Effector memory CD8-positive, alpha-beta T cell (primary cell): ENCODE measurements at places on chromosomes 6 and 20.

- no peak for DNase-seq
Observed at GRCh38 chr6:137086031-137086430, 41.3 kb upstream of the IL20RA start.

DNA sequence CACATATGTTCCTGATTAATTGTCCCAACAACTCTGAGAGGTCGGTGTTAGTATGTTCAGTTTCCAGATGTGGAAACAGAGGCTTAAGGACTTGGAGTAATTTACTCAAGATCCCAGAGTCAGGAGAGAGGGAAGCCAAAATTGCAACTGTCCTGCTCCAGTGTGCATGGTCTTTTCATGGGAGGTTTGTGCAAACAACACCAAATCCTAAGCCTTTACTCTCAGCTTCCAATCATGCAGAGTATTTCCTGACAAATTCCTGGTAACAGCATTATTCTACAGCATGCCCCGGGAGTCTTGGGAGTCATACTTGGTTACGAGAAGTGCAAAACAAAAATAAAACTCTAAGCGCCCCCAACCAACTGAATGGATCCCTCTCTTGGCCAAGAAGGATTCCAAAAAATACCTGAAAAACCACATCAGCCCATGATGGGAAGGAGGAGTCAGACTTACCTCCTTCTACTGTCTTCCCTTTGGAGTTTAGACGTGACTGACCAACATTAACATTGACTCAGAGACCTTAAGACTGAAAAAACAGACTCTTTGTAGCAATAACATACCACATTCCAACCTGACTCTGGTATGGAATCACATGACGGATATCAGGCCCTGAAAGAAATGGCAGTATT lies 30.8 kb upstream of the PPP1R3G start:
- no peak for DNase-seq

- DNase-seq = no peak
Observed at GRCh38 chr6:79066330-79066729, 11.7 kb downstream of the PHIP start.

GRCh38 chr20:55158446-55158845 lies 683.1 kb downstream of the DOK5 start:
- no peak for DNase-seq

GRCh38 chr6:109450801-109451200 lies 4.8 kb downstream of the MICAL1 start:
- DNase-seq = no peak

- no peak for DNase-seq
Observed at GRCh38 chr6:97077380-97077779, 152.9 kb downstream of the KLHL32 start.

- no peak for DNase-seq
Observed at GRCh38 chr6:111789598-111789997, 83.7 kb downstream of the FYN start.

- DNase-seq = no peak
Observed at GRCh38 chr6:130959951-130960350, 103.1 kb downstream of the EPB41L2 start.

- DNase-seq = no peak
Observed at GRCh38 chr6:111661541-111662061, 55.9 kb upstream of the TRAF3IP2 start.

- peak; percentile 14 for DNase-seq
Observed at GRCh38 chr6:14066782-14067406, 50.7 kb upstream of the CD83 start.

DNA sequence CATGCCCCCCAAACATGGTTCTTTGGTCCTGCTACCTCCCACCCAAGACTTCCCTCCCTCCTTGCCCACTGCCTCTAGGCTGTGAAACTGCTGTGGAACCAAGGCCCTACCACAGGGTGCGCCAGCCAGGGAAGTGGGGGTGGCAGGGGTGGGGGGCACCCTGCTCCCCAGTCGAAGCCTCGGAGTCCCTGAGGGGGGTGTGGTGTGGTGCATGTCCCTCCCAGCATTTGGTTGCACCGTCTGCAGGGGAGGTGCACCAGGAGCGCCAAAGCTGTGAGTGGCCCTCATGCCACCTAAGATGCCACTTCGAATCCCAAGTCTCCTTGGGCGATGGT lies 1.8 kb downstream of the RGS19 start:
- no peak for DNase-seq

DNA sequence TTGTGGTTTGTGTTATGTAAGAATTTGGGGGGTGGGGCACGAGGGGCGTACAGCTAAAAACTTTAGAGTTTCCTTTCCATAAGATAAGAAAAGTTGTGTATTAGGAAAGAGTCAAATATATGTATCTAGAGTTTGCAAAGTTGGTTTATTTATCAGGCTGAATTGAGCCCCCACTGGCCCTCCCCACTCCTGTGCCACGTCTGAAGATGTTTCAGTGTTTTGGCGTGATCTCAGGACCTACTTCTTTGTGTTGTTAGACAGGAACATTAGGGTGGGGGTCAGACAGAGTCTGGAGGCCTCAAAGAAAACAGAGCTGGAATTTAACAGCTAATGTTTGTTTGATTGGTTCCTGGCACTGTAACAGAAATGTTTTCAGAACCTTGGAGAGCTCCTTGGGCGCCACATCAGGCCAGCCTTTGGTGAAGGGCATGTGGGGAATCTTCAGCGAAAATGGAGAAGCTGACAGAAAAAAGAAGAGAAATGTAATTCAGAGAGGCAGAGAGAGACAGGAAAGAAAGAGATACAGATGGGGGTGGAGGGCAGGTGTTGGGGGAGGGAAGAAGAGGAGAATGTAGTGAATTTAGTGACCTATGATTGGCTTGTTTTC lies 674 bp downstream of the NRSN1 start:
- no peak for DNase-seq

- no peak for DNase-seq
Observed at GRCh38 chr20:41360831-41361756, 5.5 kb downstream of the EMILIN3 start.

DNA sequence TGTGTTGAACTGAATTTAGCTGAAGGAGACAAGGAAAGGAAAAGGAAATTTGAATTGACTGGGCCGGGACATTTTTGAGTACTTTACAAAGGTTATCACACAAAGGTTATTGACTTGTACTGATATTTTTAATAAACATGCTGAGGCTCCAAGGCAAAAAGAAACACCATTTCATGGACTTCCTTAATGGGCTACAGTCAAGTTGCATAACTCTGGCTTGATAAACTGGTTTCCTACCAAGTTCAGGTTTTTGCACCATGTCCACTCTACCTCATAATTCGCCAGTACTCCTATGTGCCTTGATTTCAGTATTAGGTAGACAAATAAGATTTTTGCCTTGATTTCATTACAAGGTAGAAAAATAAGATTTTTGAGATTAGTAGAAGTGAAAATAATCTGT lies 65.8 kb upstream of the FUT9 start:
- no peak for DNase-seq

GRCh38 chr6:43943099-43943766 lies 173.2 kb downstream of the VEGFA start:
- DNase-seq = no peak

DNA sequence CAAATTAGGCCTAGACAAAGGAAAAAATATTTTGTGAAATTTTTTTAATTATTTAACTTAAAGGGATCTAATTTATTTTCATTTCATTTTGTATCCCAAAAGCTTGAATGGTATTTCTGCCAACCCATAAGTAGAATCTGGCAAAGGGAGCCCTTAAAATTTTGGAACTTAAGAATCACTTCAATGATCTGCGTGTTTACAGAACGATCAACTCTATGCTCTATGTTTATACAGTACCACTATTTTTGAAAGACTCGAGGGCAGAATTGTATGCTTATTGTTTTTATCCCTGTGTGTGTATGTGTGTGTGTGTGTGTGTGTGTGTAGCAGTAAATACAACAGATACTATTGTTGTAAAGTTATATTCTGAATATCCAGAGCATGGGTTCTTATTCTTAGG lies 39.2 kb downstream of the METTL24 start:
- DNase-seq = no peak

GRCh38 chr6:92047860-92048259 lies 1371.5 kb downstream of the EPHA7 start:
- no peak for DNase-seq

DNA sequence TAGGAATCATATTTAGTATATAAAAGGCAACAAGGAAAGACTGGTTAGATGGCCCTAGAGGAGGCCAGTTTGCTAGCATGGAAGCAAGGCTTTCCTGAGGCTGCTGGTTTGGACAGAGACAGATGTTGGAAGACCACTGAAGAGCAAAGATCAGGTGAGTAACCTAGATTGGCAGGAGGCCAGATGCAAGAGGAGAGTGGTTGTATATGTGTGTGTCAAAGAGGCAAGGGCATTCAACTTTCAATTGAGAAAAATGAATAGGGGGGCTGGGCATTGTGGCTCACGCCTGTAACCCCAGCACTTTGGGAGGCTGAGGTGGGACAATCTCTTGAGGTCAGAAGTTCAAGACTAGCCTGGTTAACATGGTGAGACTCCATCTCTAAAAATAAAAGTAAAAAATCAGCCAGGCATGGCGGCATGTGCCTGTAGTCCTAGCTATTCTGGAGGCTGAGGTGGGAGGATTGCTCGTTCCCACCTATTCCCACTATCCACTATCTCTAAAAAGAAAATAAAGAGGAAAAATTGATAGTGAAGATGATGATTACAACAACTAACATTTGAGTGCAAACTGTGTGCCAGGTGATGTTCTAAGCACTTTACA lies 79.8 kb downstream of the PRDM1 start:
- no peak for DNase-seq

- DNase-seq = no peak
Observed at GRCh38 chr6:35044761-35045421, 96.2 kb downstream of the TCP11 start.

- no peak for DNase-seq
Observed at GRCh38 chr6:128499079-128499731, 21.2 kb downstream of the PTPRK start.

- DNase-seq = no peak
Observed at GRCh38 chr6:71463061-71463460, 174.4 kb downstream of the OGFRL1 start.

DNA sequence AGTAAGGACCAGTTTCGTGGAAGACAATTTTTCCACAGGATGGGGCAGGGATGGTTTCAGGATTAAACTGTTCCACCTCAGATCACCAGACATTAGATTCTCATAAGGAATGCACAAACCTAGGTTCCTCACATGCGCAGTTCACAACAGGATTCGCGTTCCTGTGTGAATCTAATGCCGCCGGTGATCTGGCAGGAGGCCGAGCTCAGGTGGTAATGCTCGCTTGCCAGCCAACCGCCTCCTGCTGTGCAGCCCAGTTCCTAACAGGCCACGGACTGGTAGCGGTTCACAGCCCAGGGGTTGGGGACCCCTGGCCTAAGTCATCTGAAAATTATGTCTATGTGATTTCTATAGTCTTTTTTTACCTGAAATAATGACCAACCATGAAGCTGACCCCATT lies 217.5 kb downstream of the TMEM200A start:
- no peak for DNase-seq

GRCh38 chr20:33693741-33694638 lies 7.8 kb upstream of the E2F1 start:
- no peak for DNase-seq

GRCh38 chr6:132289756-132290155 lies 111.5 kb downstream of the MOXD1 start:
- DNase-seq = no peak

GRCh38 chr6:35790683-35791082 lies 6.4 kb downstream of the CLPS start:
- no peak for DNase-seq

DNA sequence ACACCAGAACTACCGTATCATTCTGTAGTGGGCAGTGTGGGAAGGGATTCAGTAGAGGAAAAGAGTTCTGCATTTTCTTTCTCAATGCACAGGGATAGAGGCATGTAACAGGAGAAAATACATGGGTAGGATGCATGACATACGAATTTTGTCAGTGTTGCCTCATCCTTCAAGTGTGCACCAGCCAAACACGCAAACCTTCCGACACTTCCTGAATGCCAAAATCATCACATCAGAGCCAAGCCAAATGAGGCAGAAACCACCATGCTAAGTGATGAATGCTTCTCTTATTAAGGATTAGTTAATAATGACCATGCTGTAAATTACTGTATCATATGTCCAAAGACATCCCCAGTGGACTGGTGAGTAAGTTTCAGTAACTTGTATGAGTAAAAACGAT lies 27.3 kb downstream of the RAMACL start:
- no peak for DNase-seq

GRCh38 chr6:143642403-143642802 lies 35.4 kb upstream of the PHACTR2 start:
- DNase-seq = no peak

DNA sequence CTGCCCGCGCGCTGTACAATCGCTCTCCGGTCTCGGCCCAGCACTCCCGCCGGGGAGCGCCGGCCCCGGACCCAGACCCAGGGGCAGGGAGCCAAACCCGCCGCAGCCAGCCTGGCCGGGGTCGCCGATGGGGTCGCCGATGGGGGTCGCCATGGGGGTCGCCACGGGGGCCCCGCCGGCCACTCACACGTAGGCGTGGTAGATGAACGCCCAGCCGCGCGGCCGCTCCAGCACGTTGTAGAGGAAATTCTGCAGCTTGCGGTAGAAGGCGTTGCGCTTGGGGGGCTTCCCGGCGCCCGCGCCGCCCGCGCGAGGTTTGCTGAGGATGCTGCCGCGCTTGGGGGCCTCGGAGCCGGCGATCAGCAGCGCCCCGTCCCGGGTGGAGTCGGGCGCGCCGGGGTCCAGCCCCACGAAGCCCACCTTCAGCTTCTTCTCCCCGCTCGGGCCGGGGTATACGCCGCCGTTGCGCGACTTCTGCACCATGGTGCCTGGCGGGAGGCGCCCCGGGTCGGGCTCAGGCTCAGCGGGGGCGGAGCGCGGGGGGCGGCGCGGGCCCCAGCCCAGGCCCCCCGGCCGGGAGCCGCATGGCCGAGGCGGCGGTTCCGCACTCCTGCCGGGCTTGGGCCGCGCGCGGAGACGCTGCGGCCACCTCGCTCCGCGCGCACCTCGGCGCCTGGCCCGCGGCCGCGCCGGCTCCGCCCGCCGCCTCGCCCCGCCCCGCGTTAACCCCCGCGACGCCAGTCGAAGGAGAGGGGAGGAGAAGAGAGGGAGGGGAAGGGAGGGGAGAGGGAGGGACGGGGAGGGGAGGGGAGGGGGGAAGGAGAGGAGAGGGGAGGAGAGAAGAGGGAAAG lies at the start of gene KCNQ2:
TSS of gene KCNQ2 (minus strand) at position 675 of the 851 bp plus-strand sequence. CDS start at position 483, 192 bp downstream.
- DNase-seq = no peak

- no peak for DNase-seq
Observed at GRCh38 chr6:2688401-2689064, 62.2 kb downstream of the MYLK4 start.

- DNase-seq = no peak
Observed at GRCh38 chr6:5514353-5514752, 253.0 kb downstream of the FARS2 start.
